ENCODE measurements at places on chromosomes 1 and 21. TPM values are rescaled to one million over a fixed set of nuclear protein-coding genes. Genes with fewer than 3 reads are reported as not detected.

FHAD1 gene
- polyA plus RNA-seq = not detected

MATN1 gene
- not detected for polyA plus RNA-seq

OR6K3 gene
- polyA plus RNA-seq = not detected

CELF3 gene
- polyA plus RNA-seq = not detected

SLC45A1 gene
- polyA plus RNA-seq = 0.70 TPM

TPM3 gene
- polyA plus RNA-seq = 948 TPM

HMCN1 gene
- polyA plus RNA-seq = not detected

CFAP57 gene
- polyA plus RNA-seq = not detected

TMEM81 gene
- 0.37 TPM for polyA plus RNA-seq

MARK1 gene
- not detected for polyA plus RNA-seq

SLAMF9 gene
- polyA plus RNA-seq = not detected

LHX8 gene
- not detected for polyA plus RNA-seq

TSPAN1 gene
- not detected for polyA plus RNA-seq

AIRE gene
- polyA plus RNA-seq = 0.22 TPM

IVL gene
- polyA plus RNA-seq = not detected

APH1A gene
- 63.4 TPM for polyA plus RNA-seq

SH2D1B gene
- polyA plus RNA-seq = 0.10 TPM

HS2ST1 gene
- 8.4 TPM for polyA plus RNA-seq

KIAA1614 gene
- 0.10 TPM for polyA plus RNA-seq

IFNLR1 gene
- 3.1 TPM for polyA plus RNA-seq

GBP7 gene
- polyA plus RNA-seq = not detected

SOX13 gene
- 5.5 TPM for polyA plus RNA-seq

All from CD8-positive, alpha-beta memory T cell (primary cell).